ENCODE measurements at places on chromosomes 16 and 17.

GRCh38 chr17:75096082-75096625 is 8.4 kb downstream of the SLC16A5 start:
- peaks cover 9% of the 10 kb centered on the region for H3K36me3 ChIP-seq
- no peaks in the 10 kb centered on the region for H3K27me3 ChIP-seq
- H3K27ac ChIP-seq: no peak overlapping the region
- no peak for DNase-seq
- H3K4me3 ChIP-seq: no peak overlapping the region
- H3K4me1 ChIP-seq: peaks cover 19% of the 10 kb centered on the region

- no peak overlapping the region for H3K27ac ChIP-seq
- no peaks in the 10 kb centered on the region for H3K27me3 ChIP-seq
- no peaks in the 10 kb centered on the region for H3K36me3 ChIP-seq
- no peak overlapping the region for H3K4me3 ChIP-seq
- peaks cover 4% of the 10 kb centered on the region for H3K4me1 ChIP-seq
- peak; percentile 84 for DNase-seq
Observed at GRCh38 chr17:9444687-9445086, 130.9 kb downstream of the STX8 start.

DNA sequence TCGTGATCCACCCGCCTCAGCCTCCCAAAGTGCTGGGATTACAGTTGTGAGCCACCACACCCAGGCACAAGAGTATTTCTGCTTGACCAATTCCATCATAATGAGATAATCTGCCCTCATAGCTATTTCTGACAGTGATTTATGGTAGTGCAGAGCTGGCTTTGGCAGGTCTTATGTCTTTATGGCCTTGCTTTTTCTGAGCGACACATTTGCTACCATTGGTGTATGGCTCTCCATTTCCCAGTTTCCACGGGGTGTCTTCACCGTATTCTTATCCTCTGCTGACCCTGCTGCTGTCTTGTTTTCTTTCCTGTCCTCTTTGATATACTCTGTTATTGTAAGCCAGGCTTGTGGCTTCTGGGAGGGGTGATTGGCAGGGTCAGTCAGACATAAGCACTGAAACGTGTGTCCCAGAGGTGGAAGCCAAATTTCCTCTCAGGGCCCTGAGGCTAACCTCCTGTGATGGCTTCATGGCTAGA is 161.1 kb upstream of the TBX2 start:
- H3K4me1 ChIP-seq: peaks cover 5% of the 10 kb centered on the region
- no peaks in the 10 kb centered on the region for H3K27me3 ChIP-seq
- H3K27ac ChIP-seq: no peak overlapping the region
- DNase-seq: no peak
- H3K4me3 ChIP-seq: no peak overlapping the region

- H3K4me3 ChIP-seq: no peak overlapping the region
- DNase-seq: no peak
- peaks cover 18% of the 10 kb centered on the region for H3K4me1 ChIP-seq
- H3K27ac ChIP-seq: no peak overlapping the region
- H3K36me3 ChIP-seq: peaks cover 6% of the 10 kb centered on the region
- H3K27me3 ChIP-seq: no peaks in the 10 kb centered on the region
Observed at GRCh38 chr17:27475070-27475673, 18.9 kb downstream of the KSR1 start.

DNA sequence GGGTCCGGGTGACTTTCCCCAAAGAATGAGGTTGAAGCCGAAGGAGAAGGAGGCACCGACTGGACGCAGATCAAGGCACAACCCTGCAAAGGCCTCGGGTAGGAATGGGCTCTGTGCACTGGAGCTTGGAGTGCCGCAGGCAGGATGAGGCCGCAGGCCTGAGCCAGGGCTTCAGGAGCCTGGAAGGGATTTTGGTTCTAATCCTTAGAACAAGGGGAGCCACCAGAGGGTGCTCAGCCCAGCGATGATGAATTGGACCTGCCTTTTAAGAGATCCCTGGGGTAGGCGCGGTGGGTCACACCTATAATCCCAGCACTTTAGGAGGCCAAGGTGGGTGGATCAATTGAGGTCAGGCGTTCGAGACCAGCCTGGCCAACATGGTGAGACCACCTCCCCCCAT is 8.1 kb downstream of the CIBAR2 start:
- H3K36me3 ChIP-seq: no peaks in the 10 kb centered on the region
- no peaks in the 10 kb centered on the region for H3K27me3 ChIP-seq
- no peak overlapping the region for H3K27ac ChIP-seq
- no peak for DNase-seq

- H3K27me3 ChIP-seq: no peaks in the 10 kb centered on the region
Observed at GRCh38 chr17:31321481-31321880, at the start of gene EVI2A. Gene EVI2A (minus strand): TSS chr17:31321622. CDS start chr17:31319013, 2,609 bp downstream.

DNA sequence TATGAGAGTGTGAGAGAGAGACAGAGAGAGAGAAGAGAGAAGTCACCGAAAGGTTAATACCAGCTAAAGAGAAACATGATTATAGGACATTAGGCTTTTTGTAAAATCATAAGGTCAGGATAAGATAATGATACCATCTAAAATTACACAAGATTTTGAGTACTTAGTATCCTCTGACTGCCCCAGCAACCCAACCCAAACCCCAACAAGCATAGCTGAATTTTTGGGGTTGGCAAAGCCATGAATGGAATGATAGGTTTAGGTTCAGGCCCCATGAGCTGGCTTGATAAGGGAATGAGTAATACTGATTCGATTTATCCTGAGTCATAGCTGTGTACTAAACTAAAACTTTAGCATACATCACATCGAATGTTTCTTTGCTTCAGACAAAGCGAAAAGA is 259.5 kb downstream of the IRX3 start:
- no peak for DNase-seq
- H3K4me3 ChIP-seq: no peak overlapping the region
- no peaks in the 10 kb centered on the region for H3K36me3 ChIP-seq
- H3K4me1 ChIP-seq: no peaks in the 10 kb centered on the region

- H3K4me3 ChIP-seq: peak overlapping the region; percentile 4
- no peaks in the 10 kb centered on the region for H3K27me3 ChIP-seq
- H3K4me1 ChIP-seq: peaks cover 32% of the 10 kb centered on the region
- peak; percentile 17 for DNase-seq
- H3K27ac ChIP-seq: peak overlapping the region; percentile 40
Observed at GRCh38 chr16:75460446-75460845, 4.0 kb downstream of the TMEM170A start.

- H3K4me3 ChIP-seq: no peak overlapping the region
- no peak for DNase-seq
- no peaks in the 10 kb centered on the region for H3K36me3 ChIP-seq
- peaks cover 8% of the 10 kb centered on the region for H3K27me3 ChIP-seq
- H3K4me1 ChIP-seq: peaks cover 3% of the 10 kb centered on the region
Observed at GRCh38 chr16:55062442-55062841, 131.8 kb downstream of the IRX5 start.

- H3K27me3 ChIP-seq: no peaks in the 10 kb centered on the region
- no peak overlapping the region for H3K4me3 ChIP-seq
- peaks cover 60% of the 10 kb centered on the region for H3K36me3 ChIP-seq
- H3K27ac ChIP-seq: no peak overlapping the region
Observed at GRCh38 chr17:18267366-18267765, 6.9 kb downstream of the MIEF2 start.

DNA sequence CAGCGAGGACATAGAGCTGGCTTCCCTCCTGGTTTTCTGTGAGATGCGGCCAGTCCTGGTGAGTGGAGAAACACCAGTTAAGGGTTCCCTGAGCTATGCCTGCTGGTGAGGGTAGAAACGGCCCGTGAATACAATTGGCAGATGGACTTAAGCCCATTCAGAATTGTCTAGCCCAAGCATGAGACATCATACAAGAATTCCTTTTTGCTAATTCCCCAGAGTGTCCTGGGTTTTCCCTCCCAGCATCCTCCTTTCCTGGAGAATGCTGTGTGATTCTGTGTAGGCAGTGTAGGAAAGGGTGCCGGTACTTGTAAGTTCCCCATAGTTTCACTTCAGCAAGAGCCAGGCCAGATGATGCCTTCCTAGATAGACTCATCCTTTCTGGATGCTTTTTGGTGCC is 65.1 kb downstream of the SDR42E1 start:
- H3K27ac ChIP-seq: no peak overlapping the region
- DNase-seq: no peak
- H3K4me1 ChIP-seq: peaks cover 1% of the 10 kb centered on the region
- no peaks in the 10 kb centered on the region for H3K36me3 ChIP-seq
